ENCODE measurements at places on chromosomes 7 and 10.

- DNase-seq = no peak
These were observed 126.4 kb downstream of the ADCY1 start for GRCh38 chr7:45700556-45700955.

DNA sequence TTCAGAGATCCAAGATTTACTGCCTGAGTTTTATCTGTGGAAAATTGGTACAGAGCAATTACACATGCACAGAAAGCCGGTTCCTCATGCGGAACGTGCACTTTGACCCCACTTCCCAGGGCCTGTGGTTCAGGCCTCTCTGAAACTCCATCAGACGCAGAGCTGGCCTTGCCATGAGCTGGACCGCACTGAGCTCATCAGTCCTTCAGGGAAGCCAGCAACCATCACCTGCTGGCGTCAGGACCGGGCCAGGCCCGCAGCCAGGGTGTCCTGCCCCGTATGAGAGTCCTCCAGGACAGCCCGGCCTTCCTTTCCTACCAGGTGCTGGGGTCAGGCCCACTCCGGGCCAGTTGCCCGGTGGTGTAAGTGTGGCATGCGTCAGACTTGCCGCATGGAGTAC lies 446.5 kb upstream of the FOXK1 start:
- no peak for DNase-seq

DNA sequence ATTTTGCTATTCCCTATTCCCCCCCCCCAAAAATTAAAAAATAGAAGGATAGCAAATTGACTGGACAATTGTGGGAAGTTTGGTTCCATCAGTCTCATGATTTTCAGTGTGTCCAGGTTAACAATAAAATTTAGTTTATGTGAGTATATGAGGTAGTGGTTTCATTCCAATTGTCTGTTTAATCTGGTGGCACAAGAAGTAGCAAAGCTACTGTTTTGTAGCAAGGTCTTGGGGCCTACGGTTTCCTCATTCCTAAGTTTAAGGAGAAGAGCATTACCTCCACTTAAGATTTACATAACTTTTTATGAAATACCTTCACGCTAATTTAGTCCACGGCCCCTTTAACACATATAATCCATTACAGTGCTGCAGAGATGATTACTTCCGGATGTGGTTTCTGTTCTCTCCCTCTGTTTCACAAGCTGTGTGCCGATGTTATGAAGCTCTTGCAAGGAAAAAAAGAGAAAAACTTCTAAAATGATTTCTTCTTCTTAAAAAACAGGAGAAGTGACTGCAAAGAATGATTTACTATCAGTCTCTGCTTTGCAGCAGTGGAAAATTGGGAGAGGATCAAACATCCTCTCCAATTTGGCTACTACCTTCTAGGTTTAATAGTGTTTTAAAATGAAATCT lies 32.7 kb upstream of the NPVF start:
- peak; percentile 61 for DNase-seq

GRCh38 chr10:78450807-78451485 lies 417.3 kb downstream of the RPS24 start:
- no peak for DNase-seq

- no peak for DNase-seq
These were observed 4.4 kb upstream of the EGR2 start for GRCh38 chr10:62820586-62820985.

GRCh38 chr7:264541-265191 lies 25.3 kb upstream of the FOXL3 start:
- no peak for DNase-seq

- no peak for DNase-seq
These were observed 566.3 kb downstream of the TCERG1L start for GRCh38 chr10:130745251-130745650.

- no peak for DNase-seq
These were observed 577 bp upstream of the DDX21 start for GRCh38 chr10:68955355-68955831.

GRCh38 chr7:142553216-142553615 lies 196.1 kb upstream of the PRSS1 start:
- DNase-seq = peak; percentile 62

GRCh38 chr10:131997366-131998049 lies 15.8 kb upstream of the BNIP3 start:
- DNase-seq = peak; percentile 66

Measured in AG08395 (cell line).